Stimulated activated naive CD4-positive, alpha-beta T cell treated with Interleukin-2 at 50 U/mL for 16 hours (primary cell): ENCODE measurements at places on chromosomes 3 and 15.

DNA sequence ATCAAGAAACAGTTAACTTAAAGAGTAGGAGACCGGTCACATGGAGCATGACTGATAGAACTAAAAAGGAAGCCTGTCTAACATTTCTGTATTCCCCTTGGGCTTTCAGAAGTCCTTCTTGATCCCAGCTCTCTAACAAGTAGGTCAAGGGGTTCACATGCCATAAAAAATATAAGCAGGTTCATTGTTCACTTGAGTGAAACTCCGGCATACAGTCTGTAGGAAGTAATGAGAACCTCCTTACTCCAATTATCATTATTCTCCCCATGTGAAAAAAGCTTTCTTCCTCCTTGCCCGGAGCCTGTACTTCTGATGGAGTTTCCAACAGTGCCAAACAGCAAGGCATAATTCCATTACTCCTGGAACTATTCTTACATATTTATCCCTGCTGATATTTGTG, 242.8 kb upstream of the CNTN4 start:
- DNase-seq = no peak

- DNase-seq = no peak
Measured at GRCh38 chr3:52225452-52226228, at the start of gene TLR9. Gene TLR9, minus strand, starts transcription at chr3:52225645. Its CDS starts 116 bp downstream, at chr3:52225529.

DNA sequence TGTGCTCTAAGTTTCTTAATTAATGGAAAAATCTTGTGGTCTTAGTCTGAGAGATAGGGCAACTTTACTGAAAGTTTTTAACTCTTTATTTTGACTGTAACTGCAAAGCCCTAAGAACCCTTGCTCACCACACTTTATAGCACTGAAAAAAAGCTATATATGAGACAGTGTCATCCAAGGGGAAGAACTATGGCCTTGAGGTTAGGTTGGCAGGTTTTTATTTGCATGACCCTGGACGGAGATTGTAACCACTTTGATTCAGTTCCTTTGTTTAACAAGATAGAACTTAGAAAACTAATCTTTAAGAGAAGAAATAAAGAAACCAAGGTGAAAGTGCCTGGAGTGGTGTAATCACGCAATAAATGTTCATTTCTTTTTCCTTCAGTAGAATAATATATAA, 30.6 kb upstream of the LYSMD4 start:
- DNase-seq = no peak

DNA sequence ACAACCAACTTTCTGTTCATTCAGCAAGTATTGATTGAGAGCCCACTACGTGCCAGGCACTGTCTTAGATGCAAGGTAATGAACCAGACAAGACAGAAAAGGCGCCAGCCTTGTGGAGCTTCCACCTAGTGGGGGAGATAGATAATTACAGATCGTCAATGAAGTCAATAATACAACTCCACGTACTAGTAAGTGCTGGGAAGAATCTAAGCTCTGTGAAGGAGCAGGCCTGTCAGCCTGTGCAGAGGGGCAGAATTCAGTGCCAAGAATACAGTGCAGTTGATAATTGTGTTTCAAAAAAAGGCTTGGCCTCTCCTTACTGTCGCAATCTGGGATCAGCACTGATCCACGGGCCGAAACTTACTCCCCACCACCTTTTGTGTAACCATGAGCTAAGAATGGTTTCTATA, 186.3 kb downstream of the FEZF2 start:
- no peak for DNase-seq
